ENCODE measurements at places on chromosomes 2 and 18.

DNA sequence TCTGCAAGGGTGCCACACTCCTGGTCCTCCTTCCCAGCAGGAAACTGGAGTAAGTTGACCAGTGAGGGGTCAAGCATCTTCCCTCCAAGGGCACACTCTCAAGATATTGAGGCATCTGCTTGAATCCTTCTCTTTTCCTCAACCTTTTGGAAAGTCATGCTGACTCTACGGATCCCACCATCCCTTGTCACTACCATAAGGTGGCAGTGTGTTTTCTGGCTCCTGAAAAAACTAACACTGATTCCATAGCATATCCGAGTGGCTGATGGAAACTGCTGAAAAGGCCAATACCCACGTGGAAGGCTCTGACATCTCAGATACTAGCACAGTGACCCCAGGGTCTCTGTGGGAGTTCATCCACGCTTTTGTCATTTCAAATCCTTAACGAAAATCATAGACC is 37.1 kb downstream of the GPR45 start:
- no peak for ATAC-seq

GRCh38 chr18:34752056-34752455 is 42.0 kb downstream of the DTNA start:
- ATAC-seq, result no peak

- no peak for ATAC-seq
Measured at GRCh38 chr18:23114171-23114881, 21.0 kb upstream of the CABLES1 start.

- no peak for ATAC-seq
Measured at GRCh38 chr18:63314062-63314790, 5.3 kb downstream of the BCL2 start.

- ATAC-seq, result no peak
Measured at GRCh38 chr2:113185664-113186432, 12.1 kb downstream of the PSD4 start.

Measured in activated T-helper 17 cell treated with anti-CD3 and anti-CD28 coated beads, Interleukin-2, amount 50 U/mL, for 72 hours (primary cell).